ENCODE measurements at places on chromosomes 3 and 15.

DNA sequence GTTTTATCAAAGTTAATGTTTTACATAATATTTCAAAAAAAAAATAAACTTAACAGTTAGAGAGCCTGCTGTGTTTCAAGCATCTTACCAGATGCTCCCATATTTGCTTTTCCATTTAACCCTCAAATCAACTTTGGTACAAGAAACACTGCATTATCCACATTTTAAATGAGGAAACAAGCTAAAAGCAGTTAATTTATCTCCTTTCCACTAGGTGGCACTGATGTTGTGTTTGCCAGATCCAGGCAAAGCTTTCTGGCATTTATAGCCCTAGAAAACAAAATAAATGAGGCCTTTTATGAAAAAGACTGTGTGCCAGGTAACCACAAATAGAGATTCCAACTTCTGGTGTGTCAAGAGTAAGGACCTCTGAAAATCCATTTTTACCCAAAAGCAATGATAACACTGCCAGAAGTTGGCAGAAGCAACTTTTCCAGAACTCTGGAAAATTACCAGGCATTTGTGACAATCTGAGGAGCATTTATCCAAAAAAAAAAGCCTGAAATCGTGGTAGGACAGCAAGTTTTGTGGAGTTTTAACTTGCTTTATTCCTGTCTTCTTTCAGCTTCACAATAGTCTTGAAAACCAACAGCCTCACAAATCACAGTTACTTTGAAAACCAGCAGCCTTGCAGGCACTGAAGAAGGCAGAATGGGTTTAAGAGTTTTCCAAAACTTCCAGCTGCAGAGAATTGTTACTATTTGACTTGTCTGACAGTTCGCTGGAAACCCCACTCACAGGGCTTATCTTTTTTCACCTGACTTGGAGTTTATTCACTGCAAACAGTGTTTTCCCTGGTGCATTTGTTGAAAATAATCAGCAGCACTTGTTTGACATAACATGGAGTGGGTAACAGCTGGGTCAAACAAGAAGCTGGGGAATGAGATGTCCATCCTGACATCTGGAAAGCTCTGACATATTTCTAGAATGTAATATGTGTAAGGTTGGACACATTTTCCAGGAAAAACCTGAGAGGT lies 9.2 kb downstream of the FAM162A start:
- no peak for DNase-seq

- DNase-seq: no peak
These were observed 394.1 kb upstream of the NECTIN3 start for GRCh38 chr3:110677506-110677905.

DNA sequence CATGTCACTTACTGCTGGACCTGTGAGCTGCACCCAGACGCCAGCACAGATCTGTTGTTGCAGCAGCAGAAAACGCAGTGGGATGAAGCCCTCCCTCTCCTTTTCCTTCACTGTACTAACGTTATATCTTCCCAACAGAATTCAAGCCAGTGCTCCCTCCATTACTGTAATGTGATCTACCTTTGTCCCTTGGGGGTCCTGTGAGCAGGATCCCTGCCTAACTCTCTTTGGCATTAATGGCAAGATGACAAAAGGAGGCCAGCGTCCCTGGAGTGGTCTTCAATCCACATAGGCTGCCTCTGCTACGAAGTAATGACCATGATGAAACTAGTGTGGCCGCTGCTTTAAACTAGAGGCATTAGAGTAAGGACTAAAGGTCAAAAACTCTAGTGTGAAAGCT lies 69.3 kb upstream of the SOX14 start:
- DNase-seq: no peak

DNA sequence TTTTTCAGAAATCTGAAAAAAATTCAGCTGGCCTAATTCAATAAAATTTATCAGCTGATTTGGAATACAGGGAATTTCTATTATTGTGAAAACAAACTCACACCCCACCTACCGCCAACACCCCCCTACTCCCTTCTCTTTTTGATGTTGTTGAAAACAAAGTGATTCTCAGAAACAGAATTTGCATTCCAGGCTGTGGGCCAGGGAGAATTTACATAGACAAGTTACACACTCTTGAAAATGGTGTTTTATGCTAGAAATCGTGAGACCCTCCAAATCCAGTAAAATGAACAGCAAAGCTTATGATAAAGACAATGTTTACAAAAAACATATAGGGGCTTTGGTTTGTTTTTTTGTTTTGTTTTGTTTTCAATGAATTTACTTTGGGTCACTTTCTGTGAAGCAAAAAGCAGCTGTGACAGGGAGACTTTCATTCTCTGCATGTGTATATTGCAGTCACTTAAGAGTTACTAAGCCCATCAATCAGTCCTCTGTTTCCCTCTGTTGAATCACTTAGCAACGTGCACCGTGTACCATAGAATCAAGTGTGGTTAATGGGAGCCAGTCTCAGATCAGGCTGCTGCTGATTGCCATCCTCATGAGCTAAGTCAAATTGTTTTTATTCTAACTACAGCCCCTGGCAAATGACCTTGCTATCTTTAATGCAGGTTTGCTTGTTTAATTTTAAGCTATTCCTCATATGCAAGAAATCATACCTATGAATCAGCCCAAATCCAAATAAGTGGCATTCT lies 159.8 kb downstream of the ALCAM start:
- no peak for DNase-seq

DNA sequence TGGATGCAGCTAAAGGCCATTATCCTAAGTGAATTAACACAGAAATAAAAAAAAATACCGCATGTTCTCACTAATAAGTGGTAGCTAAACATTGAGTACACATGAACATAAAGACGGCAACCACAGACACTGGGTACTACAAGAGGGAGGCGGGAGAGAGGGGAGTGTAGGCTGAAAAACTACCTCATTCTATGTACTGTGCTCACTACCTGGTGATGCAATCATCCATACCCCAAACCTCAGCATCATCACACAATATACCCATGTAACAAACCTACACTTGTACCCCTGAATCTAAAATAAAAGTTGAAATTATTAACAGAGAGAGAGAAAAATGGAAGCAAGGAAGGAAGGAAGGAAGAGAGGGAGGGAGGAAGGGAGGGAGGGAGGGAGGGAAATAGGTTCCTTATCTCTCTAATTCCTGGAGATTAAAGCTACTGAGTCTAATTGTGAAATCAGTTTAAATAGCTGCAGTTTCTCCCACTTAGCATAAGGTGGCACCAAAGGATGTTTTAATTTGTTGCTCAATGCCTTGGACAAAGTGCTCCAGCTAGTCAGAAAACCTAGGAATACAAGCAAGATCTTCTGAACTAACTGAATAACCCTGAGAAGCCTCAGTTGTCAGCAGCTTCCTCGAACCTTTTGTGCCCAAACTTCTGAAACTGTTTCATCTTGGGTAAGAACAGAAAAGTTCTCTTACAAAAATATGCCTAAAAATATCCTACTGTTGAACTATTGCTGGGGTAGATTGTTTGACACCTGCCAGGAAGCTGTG lies 79.4 kb upstream of the ATP11B start:
- no peak for DNase-seq

DNA sequence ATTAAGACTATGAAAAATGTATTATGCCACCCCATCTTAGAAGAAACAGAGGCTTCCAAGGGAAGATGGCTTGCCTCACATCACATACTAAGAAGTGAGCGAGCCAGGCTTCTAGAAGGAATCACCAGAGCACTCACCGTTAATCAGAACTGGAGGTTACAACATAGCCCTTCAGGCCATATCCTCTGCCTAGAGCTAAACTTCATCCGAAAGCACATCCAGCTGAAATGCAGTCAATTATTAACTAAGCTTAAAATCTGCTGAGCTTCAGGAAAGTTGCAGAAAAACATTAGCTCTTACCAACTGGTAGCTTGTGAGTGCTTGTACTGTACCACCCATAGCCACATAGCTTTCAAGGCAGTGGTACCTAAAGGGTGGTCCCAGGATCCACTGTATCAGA lies 483.2 kb downstream of the TBL1XR1 start:
- no peak for DNase-seq

- no peak for DNase-seq
These were observed 115.5 kb downstream of the GMNC start for GRCh38 chr3:190746986-190747385.

DNA sequence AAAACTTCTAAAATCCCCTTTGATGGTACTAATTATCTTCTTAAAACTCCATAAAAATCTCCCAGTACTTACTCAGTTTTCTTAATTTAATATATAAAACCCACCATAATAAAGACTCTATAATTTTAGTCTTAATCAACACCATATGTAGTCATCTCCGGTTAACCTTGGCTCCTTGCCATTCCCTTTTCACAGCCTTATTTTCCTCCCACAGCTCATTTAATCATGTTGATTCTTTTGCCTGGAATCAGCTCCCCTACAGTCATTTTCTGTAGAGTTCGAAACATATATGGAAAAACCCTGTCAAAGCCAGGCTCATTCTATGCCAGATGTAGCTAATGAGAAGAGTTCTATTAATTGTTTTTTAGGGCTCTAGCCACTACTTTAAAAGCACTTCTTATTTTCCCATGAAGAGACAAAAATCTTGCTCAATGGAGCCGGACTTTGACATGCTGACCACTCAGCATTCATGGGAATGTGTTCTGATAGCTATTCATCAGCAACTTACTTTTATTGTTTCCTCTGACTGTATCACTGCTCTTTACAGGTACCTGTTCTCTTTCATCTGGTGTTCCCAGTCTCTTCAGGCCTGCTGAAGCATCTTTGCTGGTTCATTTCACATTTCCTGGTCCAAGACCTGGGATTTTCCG lies 573.4 kb downstream of the NAALADL2 start:
- no peak for DNase-seq

DNA sequence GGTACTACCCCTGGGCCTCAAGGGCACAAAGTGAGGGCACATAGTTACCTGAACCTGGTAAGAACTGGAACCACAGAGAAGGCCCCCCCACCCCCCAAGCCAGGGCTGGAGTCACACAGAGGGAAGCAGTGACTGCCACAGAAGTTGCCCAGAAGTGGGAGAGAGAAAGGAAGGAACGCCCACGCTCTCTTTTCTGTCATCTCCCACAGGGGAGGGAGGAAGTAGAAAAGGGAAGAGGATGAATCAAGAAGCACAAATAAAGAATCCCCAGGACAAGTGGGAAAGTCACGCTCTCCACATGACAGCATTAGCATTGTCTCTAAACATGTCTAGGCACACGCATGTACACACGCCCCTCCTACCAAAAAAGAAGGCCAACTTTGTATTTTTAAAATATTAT lies 114.7 kb upstream of the FRMD4B start:
- DNase-seq: no peak

DNA sequence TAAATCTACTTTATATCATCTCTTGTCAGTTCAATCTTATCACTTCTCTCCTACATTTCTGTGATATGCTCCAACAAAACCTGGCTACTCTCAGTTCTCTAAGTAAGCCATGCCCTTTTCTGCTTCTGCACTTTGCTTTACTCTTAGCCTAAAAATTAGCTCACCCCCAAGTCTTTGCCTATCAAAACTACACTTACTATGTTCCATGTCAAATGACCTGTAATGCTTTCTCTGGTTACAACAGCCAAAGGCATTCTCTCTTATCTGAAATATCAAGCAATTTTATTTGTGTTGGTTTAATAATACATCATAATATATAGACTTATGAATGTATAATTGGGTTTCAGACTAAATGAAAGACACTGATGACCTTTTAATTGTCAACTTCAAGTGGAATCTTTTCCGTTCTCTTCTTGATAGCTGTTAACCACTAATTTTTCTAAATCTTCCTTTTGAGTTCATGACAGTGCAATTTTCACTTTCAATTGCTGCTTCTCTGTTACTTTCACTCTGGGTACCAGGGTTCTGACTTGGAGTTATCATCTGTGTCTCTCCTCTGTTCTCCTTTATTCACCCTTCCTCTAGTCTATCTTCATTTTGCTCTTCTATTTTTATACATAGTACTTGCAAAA lies 619.0 kb upstream of the GOLIM4 start:
- DNase-seq: no peak

GRCh38 chr3:129063841-129064482 lies 3.4 kb downstream of the GP9 start:
- DNase-seq: no peak

DNA sequence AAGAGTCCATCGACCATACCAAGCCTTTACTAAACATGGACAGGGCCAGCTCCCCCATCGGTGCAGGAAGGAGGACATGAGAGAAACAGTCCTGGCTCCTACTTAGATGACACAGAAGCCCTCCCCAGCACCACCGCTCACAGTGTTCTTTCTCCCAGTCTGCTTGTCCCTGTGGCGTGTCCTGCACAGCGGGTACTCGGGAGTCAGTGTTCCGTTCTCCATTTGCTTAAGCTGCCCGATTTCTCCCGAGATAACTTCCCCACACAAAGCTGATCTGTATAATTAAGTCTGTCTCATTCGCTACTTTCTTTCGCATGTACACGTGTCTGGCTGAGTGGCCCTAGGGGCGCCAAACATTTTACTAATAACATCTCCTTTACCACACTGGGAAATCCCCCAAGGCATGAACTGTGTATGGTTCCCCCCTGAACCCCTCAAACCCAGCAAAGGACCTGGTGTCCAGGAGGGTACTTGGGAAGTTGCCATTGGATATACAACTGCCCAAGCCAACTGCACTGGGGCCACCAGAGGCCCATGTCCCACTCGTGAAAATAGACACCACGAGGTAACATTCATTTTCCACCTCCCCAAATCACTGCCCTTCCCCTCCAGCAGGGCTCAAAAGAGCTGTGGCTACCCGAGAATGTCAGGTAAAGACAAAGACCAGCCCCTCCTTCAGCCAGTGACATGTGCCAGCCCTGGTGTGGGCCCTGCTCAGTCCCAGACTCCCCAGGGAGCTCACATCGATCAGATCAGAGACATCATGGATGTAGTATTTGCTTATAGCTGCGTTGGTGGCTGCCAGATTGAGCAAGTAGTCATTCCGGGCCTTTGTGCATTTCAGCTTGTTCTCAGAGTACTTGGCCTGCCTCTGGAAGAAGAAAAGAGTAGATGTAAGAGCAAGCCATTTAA lies 96.5 kb upstream of the RAD18 start:
- no peak for DNase-seq

- DNase-seq: no peak
These were observed 101.5 kb downstream of the ATP8B4 start for GRCh38 chr15:50017522-50017921.

GRCh38 chr15:78673476-78673875 lies 32.5 kb upstream of the CHRNB4 start:
- DNase-seq: no peak

DNA sequence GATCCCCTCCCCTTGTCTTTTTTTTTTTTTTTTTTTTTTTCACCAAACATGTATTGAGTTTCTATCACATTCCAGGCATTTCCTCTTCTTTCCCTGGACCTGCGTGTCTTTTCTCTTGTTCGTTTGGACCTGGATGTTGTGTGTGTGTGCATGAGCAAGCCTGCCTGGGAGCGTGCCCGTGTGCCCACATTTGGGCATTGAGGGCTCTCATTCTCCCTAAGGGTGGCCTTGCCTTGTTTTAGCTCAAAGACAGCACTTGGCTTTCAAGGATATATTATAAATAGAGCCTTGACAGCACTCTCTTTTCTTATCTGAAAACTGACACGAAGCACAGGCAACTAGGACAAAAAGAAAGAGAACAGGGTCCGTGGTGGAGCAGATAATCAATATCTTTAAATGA lies 39.0 kb upstream of the SLC25A26 start:
- DNase-seq: no peak

GRCh38 chr15:75921732-75922703 lies 18.3 kb downstream of the FBXO22 start:
- no peak for DNase-seq
